ENCODE measurements at places on chromosomes 2 and 18.

GRCh38 chr2:1591978-1592907 is 152.1 kb downstream of the PXDN start:
- no peaks in the 10 kb centered on the region for H3K36me3 ChIP-seq
- H3K4me1 ChIP-seq: no peaks in the 10 kb centered on the region
- peak; percentile 88 for DNase-seq
- no peaks in the 10 kb centered on the region for H3K27me3 ChIP-seq

DNA sequence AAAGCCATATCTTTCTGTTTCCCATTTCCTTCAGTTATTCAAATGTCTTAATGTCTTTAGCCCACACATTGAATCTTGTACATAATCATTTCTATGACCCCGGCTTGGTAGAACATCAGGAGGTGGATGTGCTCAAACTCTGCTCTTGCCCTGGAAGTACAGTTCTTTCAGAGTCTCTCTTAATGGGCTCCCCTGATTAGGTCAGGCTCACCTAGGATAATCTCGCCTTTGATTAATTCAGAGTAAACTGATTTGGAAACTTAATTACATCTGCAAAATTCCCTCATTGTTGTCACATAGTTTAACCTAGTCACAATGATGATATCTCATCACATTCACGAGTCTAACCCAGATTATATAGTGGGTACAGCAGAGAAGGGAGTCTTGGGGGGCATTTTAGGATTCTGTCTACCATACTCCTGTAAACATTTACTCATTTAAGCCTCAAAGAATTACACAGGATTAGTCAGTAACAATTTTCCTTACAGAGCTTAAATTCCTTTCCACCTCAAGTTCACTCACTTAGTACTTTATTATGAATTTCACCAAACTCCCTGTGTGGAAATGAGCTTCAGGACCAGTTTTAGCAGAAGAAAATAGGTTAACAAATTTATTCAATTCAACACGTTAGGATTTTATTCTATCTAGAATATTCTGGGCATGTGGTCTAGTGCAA is 135.5 kb downstream of the FHOD3 start:
- H3K27me3 ChIP-seq: no peaks in the 10 kb centered on the region
- no peak overlapping the region for H3K27ac ChIP-seq
- no peaks in the 10 kb centered on the region for H3K4me1 ChIP-seq
- no peak for DNase-seq
- no peak overlapping the region for H3K4me3 ChIP-seq
- H3K36me3 ChIP-seq: no peaks in the 10 kb centered on the region

- no peak overlapping the region for H3K27ac ChIP-seq
- no peak overlapping the region for H3K4me3 ChIP-seq
- no peaks in the 10 kb centered on the region for H3K27me3 ChIP-seq
Measured at GRCh38 chr2:234497594-234498235, 834 bp upstream of the ARL4C start.

GRCh38 chr2:222993920-222994650 is 57.9 kb upstream of the KCNE4 start:
- peak; percentile 92 for DNase-seq
- H3K4me1 ChIP-seq: peaks cover 8% of the 10 kb centered on the region
- H3K27me3 ChIP-seq: no peaks in the 10 kb centered on the region
- peak overlapping the region; percentile 54 for H3K4me3 ChIP-seq
- no peaks in the 10 kb centered on the region for H3K36me3 ChIP-seq

- no peaks in the 10 kb centered on the region for H3K4me1 ChIP-seq
- no peak overlapping the region for H3K27ac ChIP-seq
- no peaks in the 10 kb centered on the region for H3K36me3 ChIP-seq
- no peak overlapping the region for H3K4me3 ChIP-seq
- DNase-seq: no peak
- H3K27me3 ChIP-seq: no peaks in the 10 kb centered on the region
Measured at GRCh38 chr18:37665346-37665745, 99.7 kb upstream of the CELF4 start.

DNA sequence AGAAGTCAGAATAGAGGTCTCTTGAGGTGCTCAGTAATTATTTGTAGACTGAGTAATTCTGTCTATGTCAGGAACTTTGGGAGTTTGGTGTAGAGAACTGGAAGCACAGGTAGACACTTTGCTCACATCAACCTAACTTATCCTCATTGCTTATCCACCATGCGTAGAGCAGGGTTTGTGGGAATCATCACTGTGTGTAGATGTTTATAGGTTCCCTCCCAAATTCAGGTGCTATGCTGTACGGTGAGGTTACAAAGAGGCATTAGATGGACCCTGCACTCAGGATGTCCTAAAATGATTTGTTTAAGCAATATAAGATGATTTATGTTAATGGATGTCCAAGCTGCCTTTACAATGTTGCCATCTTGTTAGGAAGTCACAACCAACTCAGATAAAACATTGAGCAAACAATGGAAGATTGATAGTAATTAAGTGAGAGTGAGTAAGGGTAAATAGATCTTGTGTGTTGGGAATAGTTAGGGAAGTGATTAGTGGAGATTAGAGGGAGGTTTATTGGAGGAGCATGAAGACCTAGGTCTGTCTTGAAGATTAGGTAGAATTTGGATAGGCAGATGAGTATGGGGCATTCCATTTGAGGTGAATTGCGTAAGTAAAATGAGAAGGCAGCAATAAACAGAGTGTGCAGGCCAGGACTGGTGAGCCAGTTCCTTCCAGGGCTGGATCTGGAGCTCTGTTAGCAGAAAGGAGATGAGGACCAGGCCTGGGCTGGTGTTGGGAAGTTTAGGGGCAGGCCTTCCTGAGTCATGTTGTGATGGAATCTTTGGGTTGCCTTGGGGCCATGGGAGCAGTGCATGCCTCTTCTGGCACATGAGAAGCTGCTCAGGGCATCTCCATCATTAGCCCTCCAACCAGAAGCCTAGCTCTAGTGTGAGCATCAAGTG is 12.1 kb downstream of the EPAS1 start:
- no peak overlapping the region for H3K4me3 ChIP-seq
- no peaks in the 10 kb centered on the region for H3K27me3 ChIP-seq
- no peak for DNase-seq
- no peaks in the 10 kb centered on the region for H3K36me3 ChIP-seq

DNA sequence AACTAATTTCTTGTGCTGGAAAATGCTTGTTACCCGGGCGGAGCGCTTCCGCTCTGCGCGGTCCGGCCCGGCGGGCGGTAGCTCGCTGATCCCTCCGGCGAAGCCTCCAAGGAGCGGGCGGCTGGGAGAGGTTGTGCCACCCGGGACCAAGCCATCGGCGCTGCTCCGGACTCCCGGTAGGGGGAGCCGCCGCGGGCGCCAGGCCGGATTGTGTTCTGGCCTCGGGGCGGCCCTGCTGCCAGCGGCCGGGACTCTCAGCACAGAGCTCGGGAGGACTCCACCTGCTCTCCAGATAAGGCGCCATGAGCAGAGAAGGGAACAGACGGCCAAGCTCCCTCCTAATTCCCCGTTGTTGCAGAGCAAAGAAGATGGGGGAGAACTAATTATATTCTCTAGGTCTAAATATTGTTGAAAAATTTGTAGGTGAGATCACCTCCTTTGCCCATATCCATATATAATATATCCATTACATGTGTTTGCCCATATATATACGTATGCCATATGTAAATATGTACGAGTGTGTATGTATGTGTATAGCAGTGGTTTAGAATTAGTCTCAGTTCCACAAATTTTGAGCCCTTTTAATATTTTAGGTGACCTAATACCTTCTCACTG is 13.8 kb upstream of the SATB2 start:
- peak; percentile 69 for DNase-seq
- H3K36me3 ChIP-seq: no peaks in the 10 kb centered on the region
- H3K4me1 ChIP-seq: no peaks in the 10 kb centered on the region
- no peaks in the 10 kb centered on the region for H3K27me3 ChIP-seq

GRCh38 chr2:237594514-237594871 is 4.0 kb upstream of the RAB17 start:
- peak overlapping the region; percentile 90 for H3K27ac ChIP-seq
- no peak overlapping the region for H3K4me3 ChIP-seq
- DNase-seq: peak; percentile 19
- no peaks in the 10 kb centered on the region for H3K36me3 ChIP-seq

- no peak for DNase-seq
- H3K36me3 ChIP-seq: no peaks in the 10 kb centered on the region
- H3K27me3 ChIP-seq: no peaks in the 10 kb centered on the region
- H3K27ac ChIP-seq: no peak overlapping the region
- no peak overlapping the region for H3K4me3 ChIP-seq
Measured at GRCh38 chr2:83960371-83960770, 498.7 kb downstream of the SUCLG1 start.

DNA sequence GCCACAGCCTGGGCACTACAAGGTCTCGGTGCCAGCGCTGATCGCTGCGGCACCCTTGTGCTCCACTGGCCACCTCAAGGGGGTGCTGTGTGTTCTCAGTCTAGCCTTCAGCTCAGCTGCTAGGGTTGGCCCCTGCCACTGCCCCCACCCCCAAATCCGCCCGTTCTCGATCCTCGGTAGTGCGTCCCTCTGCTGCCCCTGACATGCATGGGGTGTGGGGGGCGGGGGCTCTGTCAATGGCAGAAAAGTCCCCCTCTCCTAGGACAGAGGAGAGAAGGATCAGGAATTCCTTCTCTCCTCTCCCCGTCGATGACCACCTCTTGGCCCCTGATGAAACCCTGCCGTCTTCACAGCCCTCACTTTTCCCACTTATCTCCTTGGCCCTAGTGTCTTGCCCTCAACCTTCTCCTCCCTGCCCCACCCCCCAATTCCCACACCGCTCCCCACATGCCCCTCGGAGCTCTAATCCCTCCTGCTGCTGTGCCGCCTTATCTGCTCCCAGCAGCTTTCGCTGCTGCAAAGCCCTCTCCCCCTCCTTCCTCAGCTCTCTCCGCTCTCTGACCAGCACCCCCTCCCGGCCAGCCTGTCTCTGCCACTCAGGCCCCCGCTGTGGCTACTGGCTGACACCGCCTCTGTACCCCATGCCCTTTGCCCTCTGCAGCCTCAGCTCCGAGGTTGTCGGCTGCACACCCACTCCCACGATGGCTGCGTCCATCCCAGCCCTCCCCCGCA is 4.3 kb upstream of the ASIC4 start:
- peaks cover 4% of the 10 kb centered on the region for H3K36me3 ChIP-seq
- no peak overlapping the region for H3K27ac ChIP-seq
- no peaks in the 10 kb centered on the region for H3K4me1 ChIP-seq

DNA sequence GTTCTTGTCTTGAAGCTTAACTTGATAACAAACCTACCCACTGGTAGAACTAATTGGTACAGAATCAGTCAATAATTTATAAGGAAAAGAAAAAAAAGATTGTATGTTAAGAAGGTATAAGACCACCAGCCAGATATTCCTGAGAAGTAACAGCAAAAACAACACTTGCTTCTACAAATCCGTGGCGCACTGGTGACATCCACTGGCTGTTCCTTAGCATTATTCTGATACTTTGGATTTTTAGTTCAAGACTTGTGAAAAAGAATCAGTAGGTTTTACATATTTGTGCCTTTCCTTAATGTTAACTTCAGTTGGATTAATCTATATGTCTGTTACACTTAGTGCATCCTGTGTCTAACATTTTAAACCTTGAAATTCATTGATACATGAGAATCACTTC is 141.8 kb downstream of the GRB14 start:
- no peak for DNase-seq
- H3K4me1 ChIP-seq: no peaks in the 10 kb centered on the region
- H3K27me3 ChIP-seq: no peaks in the 10 kb centered on the region
- H3K36me3 ChIP-seq: no peaks in the 10 kb centered on the region

DNA sequence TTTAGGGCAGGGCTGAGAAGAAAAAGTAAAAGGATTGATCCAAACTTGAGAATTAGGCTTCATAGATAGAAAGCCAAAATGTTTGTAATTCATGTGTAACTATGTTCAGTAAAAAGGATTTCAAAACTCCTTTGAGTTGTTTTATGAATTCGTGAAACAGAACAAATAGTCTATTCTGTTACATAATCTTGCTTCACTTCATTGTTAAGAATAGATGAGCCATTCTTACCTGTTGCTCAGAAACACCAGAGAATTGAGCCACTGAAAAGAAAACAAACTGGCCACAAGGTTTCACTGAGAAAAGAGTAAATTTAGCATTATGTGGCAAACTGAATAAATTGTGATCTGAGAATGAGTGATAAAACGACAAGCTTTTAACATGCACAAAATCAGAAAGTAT is 4.5 kb upstream of the ITPRID2 start:
- no peak overlapping the region for H3K27ac ChIP-seq
- no peaks in the 10 kb centered on the region for H3K27me3 ChIP-seq
- DNase-seq: no peak
- no peaks in the 10 kb centered on the region for H3K4me1 ChIP-seq

DNA sequence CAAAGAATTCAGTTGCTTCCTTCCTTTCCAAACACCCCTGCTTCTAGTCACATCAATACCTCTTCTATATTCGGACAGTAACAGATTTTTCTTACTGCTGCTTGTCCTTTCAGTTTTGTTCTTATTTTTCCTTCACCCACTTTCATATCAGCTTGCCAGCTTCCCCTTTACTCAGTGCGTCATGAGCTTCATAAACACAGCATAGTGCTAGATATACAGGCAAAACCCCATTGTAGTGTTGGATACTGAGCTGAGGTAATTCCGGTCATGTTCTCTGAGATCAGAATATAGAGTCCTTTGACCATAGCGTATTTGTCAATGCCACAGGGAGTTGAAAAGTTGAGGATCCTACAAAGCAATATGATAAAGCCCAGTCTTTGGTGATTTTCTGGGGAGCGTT is 2.4 kb downstream of the FARP2 start:
- no peak overlapping the region for H3K4me3 ChIP-seq
- no peaks in the 10 kb centered on the region for H3K27me3 ChIP-seq
- peaks cover 1% of the 10 kb centered on the region for H3K4me1 ChIP-seq
- H3K27ac ChIP-seq: no peak overlapping the region

DNA sequence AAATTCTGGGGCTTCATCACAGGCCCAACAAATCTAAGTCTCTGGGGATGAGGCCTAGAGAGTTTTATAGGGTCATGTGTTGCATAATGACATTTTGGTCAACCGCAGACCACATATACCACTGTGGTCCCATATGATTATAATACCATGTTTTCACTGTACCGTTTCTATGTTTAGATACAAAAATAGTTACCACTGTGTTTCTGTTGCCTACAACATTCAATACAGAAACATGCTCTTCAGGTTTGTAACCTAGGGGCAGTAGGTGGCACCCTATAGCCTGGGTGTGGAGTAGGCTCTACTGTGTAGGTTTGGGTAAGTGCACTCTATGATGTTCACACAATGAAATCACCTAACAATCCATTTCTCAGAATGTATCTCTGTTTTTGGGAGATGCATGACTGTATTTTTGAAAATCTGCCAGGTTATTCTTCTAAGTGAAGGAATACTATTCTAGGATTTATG is 485.2 kb downstream of the PTPRM start:
- no peaks in the 10 kb centered on the region for H3K27me3 ChIP-seq
- no peak for DNase-seq
- H3K27ac ChIP-seq: no peak overlapping the region
- no peaks in the 10 kb centered on the region for H3K4me1 ChIP-seq
- no peak overlapping the region for H3K4me3 ChIP-seq
- no peaks in the 10 kb centered on the region for H3K36me3 ChIP-seq

DNA sequence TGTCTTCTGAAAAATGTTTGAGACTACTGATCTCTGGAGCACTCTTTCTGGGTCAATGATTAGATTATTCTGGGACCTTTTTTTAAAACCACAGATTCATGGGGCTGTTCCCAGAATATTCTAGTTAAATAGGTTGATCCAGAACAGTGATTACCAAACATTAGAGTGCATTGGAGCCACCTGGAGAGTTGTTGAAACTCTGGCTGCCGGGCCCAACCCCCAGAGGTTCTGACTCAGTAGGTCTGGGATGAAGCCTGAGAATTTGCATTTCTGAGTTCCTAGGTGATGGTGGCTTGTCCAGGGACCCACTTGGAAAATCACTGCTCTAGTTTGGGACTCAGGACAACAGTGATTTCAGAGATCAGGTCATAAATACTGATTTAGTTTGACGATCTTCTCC is 197.3 kb downstream of the PTPRM start:
- no peaks in the 10 kb centered on the region for H3K36me3 ChIP-seq
- H3K27ac ChIP-seq: no peak overlapping the region
- H3K4me3 ChIP-seq: no peak overlapping the region
- H3K27me3 ChIP-seq: no peaks in the 10 kb centered on the region
